ENCODE measurements at places on chromosomes 1 and 21. TPM values are rescaled to one million over a fixed set of nuclear protein-coding genes. Genes with fewer than 3 reads are reported as not detected.

CDC20 gene
- total RNA-seq, result 189 TPM

SEMA6C gene
- total RNA-seq, result 5.3 TPM

ACKR1 gene
- total RNA-seq, result not detected

CCDC185 gene
- total RNA-seq, result not detected
